ENCODE measurements at places on chromosomes 4 and X. TPM values are rescaled to one million over a fixed set of nuclear protein-coding genes. Genes with fewer than 3 reads are reported as not detected.

Gene PHEX
- 0.63 TPM for total RNA-seq

Gene TRPC5OS
- not detected for total RNA-seq

Gene RPS6KA3
- total RNA-seq: 37.0 TPM

Gene SHROOM3
- 76.3 TPM for total RNA-seq

Gene NXF2B
- not detected for total RNA-seq

Gene SPANXC
- total RNA-seq: not detected

Gene ADH4
- 0.57 TPM for total RNA-seq

Gene PLAC8
- 3.5 TPM for total RNA-seq

Gene FGFR3
- total RNA-seq: 2.0 TPM

Gene TSC22D3
- total RNA-seq: 532 TPM

Gene HSFX2
- total RNA-seq: 0.45 TPM

Gene HPSE
- total RNA-seq: 0.86 TPM

Gene PPP1R2C
- not detected for total RNA-seq

Gene KLB
- not detected for total RNA-seq

Gene USP17L27
- total RNA-seq: not detected

Gene HERC6
- total RNA-seq: 5.2 TPM

Gene MAGEE2
- not detected for total RNA-seq

Gene SULT1E1
- not detected for total RNA-seq

Gene MAGEE1
- total RNA-seq: 1.5 TPM

Gene RTL9
- not detected for total RNA-seq

Gene SMR3B
- total RNA-seq: not detected

Gene PRPS2
- total RNA-seq: 12.5 TPM

Gene TSPAN5
- 12.9 TPM for total RNA-seq

Gene SPANXA2
- not detected for total RNA-seq

Gene PCDH18
- total RNA-seq: 44.9 TPM

Gene POLN
- total RNA-seq: 1.2 TPM

Gene AFAP1
- total RNA-seq: 62.5 TPM

Gene CC2D2A
- total RNA-seq: 40.3 TPM

Gene MGARP
- 2.0 TPM for total RNA-seq

Gene MMRN1
- total RNA-seq: 10.4 TPM

Gene TNMD
- not detected for total RNA-seq

Gene GAGE12C
- total RNA-seq: not detected

Gene OTUD6A
- total RNA-seq: not detected

Gene MTMR8
- total RNA-seq: 2.9 TPM

Data from esophagus muscularis mucosa (tissue), 4 donors.